ENCODE measurements at places on chromosomes 4 and X.

GRCh38 chr4:102564399-102565059 is 63.4 kb downstream of the NFKB1 start:
- no peak for DNase-seq

- no peak for DNase-seq
Measured at GRCh38 chr4:20319825-20320612, 68.3 kb downstream of the SLIT2 start.

DNA sequence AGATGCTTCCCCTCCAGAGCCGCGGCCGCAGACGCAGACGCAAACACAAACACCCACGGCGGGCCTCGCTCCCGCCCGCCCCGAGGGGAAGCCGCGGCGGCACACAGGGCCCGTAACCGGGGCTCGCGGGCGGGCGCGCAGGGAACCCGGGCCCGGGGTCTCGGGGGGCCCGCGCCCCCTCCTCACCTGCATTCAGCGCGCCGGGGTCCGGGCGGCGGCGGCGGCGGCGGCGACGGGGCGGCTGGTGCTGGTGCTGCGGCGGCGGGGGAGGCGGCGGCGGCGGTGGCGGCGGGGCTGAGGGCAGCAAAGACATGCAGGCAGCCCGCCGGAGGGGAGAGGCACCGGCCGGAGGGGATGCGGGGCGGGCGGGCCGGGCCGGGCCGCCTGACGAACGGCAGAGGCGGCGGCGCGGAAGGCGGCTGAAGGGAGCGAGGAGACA is 255 bp upstream of the CNOT6L start:
- DNase-seq, result no peak

GRCh38 chr4:126856906-126857305 is 775.9 kb upstream of the INTU start:
- DNase-seq, result no peak

DNA sequence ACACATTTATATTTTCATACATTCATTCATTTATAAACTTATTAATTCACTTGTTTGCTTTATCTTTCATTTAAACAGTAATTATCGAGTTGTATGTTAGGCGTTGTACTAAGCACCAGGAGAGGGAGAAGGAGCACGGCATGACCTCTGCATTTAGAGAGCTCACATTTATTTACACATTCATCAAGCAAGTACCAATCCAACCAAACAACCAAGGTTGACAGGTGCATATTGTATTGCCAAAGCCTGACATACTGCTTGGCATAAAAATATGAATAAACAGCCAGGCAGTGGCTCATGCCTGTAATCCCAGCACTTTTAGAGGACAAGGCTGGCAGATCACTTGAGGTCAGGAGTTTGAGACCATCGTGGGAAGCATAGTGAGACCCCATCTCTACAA is 37.0 kb upstream of the CLNK start:
- no peak for DNase-seq

GRCh38 chr4:11704186-11704830 is 275.6 kb upstream of the HS3ST1 start:
- DNase-seq, result no peak

DNA sequence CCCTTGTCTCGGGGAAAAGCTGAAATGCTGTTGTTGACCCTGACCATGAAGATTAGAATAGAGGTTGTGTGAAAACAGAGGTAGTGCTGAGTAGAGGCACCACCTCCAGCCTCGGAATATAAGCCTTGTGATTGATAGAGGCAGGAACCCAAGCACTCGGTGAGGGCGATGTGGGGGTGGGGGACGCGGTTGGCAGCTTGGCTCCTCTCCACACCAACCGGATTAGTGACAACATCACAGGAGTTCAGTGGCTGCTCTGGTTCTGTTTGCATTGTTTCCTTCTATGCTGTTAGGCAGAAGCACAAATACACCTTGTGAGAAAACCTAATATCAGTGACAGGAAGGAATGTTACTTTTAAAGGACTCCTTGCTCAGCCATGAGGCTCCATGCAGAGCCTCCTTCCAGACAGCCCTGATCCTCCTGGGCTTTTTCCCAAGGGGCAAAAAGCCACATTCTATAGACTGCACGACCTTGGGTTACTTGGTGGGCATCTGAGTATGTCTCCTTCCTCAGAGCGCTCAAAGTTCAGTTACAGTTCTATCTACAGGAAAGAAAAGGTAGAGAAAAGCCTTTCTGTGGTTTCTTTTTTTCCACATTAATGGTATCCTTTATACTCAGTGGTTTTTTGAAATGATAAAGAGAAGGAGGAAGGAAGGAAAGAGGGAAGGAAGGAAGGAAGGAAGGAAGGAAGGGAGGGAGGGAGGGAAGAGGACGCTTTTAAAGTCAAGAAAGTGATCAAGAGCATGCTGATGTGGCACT is 150.4 kb upstream of the NOCT start:
- no peak for DNase-seq

DNA sequence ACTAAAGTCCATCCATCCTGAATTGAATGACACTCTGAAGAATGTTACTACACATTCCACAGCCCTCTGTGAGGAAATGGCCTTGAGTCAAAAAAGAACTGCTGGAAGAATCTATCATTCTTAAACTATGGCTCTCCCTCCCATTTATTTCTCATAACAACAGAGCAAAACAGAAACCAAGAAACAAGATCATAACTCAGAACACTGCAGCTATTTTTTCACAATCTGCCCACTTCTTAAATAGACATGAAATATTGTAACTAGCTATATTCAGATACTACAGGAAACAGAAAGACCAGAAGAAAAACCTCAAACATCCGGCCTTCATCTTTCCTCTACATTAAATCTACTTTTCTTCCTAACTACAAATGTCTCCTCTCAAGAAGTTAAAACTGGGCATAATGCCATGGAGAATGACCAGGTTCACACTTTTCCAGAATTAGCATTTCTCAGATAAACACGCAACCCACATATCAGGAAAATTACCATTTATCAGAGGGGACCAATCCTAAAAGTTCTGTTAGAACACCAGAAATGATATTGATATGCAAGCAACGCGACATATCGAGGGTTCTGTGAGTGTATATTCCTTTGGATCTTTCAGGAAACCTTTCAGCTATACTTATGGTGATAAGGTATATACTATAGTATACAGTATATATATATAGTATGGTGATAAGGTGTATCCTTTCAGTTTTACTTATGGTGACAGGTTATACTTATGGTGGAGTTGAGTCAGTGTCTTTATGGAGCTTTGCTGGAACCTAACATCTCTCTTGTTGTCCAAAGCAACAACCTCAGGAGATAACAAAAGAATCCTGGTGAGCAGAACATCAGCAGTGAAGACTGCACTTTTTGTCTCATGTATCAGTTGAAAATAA is 60.4 kb upstream of the IRF2 start:
- no peak for DNase-seq

GRCh38 chrX:49978176-49978575 is 55.8 kb downstream of the CLCN5 start:
- DNase-seq, result no peak

DNA sequence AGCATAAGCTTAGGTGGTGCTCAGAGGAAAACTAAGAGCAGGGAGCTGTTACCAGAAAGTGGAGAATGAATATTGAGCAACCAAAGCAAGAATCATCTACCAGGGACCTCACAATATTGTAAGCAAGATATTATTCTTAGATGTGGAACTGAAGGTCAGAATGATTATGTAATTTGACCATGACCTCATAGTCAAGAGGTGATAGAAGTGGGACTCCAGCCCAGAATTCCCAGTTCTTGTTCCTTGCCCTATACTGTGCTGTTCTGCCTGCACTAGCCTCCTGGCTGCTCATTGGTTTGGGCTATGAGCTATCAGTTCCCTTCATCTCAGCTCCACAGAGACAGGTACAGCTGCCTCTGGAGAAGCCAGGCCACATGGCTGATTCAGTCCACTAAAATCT is 229.4 kb downstream of the LDB2 start:
- DNase-seq, result no peak

DNA sequence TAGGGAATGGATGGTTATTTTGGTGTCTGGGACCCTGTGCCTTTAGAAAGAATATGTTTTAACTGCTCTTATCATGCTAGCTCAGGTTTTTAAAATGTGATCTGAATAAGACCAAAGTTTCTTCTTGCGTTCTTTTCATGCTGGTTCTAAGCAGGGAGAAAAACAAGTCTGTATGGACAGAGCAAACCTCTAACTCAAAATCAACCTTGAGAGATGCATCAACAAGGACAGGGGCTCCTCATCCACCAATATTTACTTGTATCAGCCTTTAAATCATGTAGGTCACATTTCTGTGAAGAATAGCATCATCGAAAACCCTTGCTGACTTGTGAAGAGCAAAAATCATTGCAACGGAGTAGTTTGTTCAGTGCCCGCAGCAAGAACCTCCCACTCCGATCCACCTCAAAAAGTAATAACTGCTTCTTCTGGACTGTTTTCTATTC is 1.2 kb downstream of the ATP10D start:
- no peak for DNase-seq

GRCh38 chrX:151746502-151746901 is 12.0 kb downstream of the CNGA2 start:
- no peak for DNase-seq

DNA sequence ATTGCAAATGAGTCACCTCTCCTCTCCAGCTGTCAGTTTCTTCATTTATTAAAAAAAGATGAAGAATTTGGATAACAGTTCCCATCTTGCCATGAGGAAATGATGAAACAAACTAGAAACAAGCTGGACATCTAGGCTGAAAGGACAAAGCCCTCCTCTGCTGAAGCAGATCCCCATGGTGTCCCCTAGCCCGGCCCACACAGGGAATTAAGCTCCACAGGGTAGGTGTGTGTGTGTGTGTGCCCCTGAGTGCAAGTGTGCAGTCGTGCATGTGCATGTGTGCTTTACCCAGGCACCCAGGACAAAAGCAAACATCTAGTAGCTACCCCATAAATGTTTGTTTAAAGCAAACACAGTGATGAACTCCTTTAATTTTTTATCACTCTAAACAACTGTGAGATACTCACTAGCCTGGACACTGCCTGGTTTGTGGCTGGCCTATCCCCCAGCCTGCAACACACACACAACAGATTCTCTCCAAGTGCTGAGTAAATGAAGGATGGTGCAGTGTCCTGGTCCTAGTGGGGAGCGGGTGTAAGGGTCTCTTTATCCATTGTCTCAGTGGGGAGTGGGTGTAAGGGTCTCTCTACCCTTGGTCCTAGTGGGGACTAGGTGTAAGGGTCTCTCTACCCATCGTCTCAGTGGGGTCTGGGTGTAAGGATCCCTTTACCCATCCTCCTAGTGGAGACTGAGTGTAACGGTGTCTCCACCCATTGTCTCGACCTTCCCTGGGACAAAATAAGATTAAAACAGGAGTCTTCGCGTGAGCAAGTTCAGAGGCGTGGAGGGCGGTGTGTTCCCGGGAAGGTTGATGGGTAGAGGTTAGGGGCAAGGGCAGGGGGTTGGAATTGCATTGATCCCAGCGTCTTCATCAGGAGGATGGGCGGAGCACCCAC is 688 bp upstream of the EVC start:
- DNase-seq, result no peak

DNA sequence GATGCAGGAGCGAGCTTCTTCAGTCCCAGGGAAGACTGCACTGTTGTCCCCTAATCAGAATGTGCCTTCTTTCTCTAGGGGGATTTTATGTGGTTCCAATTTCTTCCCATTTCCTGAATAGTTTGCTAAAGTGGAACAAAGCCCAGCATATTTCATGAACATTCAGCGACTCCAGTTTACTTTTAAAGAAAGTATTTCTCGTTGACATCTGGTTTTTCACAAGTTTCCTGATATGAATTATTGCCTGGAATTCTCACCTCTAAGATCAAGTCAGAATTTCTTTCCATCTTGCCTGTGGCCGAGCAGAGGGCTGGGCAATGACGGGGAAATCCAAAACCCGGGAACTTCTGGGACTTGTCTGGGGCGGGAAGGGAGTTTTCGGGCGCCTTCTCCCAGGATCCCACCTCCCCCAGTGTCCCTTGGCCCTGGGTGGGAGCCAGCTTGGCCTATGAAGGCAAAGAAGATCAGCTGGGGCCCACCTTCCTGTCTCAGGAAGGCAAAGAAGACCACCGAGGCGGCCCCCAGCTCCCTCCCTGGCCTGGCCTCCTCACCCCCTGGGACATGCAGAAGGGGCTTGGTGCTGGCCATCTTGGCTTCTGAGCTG is 15.4 kb downstream of the SORCS2 start:
- DNase-seq, result no peak

GRCh38 chr4:11497972-11498371 is 69.3 kb upstream of the HS3ST1 start:
- no peak for DNase-seq

- DNase-seq, result no peak
Measured at GRCh38 chr4:82680834-82681233, 117.8 kb downstream of the SCD5 start.

GRCh38 chr4:5545271-5545670 is 163.1 kb downstream of the EVC2 start:
- no peak for DNase-seq

GRCh38 chr4:11805842-11806241 is 377.1 kb upstream of the HS3ST1 start:
- no peak for DNase-seq

DNA sequence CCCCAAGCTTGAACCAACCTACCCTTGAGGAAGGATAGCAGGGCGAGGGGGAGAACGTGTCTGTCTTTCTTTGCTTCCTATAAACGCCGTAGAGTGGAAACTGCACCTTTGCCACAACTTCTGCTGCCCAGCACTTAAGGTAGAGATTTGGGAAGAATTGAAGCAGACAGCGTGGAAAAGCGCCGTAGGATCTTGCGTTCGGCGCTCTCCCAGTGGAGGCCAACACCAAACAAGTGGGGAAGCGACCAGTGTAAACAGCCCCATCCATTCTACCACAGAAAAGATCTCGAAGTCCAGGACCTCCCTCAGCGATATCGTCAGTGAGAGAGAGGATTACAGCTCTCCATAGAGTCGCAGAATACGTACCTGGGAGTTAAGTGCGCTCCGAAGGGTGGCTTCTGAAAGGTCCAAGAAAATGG is 3.9 kb upstream of the NKX6-1 start:
- no peak for DNase-seq

- DNase-seq, result no peak
Measured at GRCh38 chrX:107505223-107505622, 55.8 kb downstream of the FRMPD3 start.

- DNase-seq, result no peak
Measured at GRCh38 chrX:102546828-102547493, 30.4 kb upstream of the TMSB15A start.
